ENCODE measurements at places on chromosomes 4 and X.

DNA sequence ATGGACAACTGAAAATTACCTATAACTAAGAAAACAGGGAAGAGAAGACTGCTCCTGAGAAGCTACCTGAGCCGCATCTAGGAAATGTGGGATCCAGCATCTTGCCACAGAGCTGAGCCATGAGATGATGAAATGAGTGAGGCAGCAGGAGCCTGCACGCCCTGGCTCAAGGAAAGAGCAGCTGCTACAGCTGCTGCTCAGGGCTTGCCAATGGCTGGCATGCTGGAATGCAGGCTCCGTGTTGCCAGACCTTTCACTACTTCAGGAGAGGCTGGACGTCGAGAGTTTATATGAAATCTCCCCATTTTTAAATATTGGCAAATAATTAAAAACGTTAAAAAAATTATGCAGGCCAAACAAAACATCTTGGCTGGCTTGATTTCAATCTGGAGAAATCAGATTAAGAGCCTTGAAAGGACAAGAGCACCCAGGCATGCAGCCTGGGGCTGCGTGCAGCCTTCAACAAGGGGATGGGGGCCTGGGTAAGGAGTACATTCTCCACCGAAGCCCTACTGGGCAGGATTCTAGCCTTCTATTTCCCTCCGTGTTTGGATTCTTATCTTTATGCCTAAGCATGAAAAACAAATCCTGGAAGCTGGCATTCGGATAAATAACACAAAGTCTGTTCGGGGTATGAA is 227.6 kb downstream of the NR3C2 start:
- DNase-seq, result no peak

GRCh38 chrX:51825436-51825835 is 68.0 kb upstream of the MAGED1 start:
- no peak for DNase-seq

- DNase-seq, result no peak
These were observed 16.8 kb downstream of the CT47C1 start for GRCh38 chrX:119089619-119090018.

- no peak for DNase-seq
These were observed 541.9 kb downstream of the PACRGL start for GRCh38 chr4:21242163-21242562.

DNA sequence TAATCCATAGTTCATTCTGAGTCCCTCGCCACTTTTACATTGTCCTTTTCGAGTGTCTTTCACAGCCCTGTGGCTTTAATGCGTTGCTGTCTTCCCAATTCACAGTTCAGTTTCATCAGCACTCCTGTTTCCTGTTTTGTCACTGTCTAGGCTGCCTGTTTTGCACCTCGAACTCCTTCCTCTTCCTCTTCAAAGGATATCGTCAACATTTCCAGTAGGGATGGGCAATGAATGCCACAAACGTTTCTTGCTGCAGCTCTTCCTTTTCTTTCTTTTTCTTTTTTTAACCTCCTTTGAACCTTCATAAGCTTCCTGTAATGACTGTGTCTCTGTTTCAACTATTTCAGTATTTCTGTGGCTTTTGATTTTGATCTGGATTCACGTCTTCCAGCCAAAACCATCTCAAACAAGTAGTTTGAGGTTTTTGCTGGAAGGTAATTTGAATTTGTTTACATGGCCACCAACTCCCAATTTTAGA is 105.4 kb downstream of the ANXA3 start:
- peak; percentile 11 for DNase-seq

DNA sequence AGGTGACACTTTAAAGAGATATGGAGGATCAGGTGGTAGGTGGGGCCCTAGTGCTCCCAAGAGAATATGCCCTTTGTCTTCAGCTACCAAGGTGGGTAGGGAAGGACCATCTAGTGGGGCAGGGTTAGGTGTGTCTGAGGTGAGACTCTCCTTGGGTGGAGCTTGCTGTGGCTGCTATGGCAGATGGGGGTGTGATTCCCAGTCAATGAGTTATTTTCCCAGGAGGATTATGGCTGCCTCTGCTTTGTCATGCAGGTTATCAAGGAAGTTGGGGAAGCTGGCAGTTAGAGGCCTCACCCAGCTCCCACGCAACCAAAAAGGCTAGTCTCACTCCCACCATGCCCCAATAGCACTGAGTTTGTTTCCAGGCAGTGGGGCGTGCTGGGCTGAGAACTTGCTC is 18.0 kb upstream of the SPIN2A start:
- DNase-seq, result no peak

Measured in stimulated activated CD8-positive, alpha-beta memory T cell treated with anti-CD3 and anti-CD28 coated beads, Interleukin-15, amount 100 ng/mL, for 48 hours (primary cell).